ENCODE measurements at places on chromosomes 5 and 9.

DNA sequence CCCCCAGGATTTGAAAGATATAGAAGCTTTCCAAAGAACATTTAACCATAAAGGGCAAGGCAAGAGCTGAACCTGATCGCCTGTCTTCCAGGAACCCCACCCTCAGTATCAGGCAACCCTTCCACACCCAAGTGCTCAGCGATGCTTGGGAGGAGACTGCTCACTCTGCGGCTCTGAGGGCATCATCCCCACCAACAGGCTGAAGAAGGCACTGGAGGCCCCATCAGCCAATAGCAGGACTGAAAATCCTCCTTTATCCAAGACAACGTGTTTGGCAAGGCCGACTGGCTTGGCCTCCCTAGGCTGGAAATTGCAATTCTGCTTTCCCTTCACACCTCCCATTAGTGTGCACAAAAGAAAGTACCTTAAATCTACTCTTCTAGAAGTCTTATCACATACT lies 1.4 kb upstream of the PPP2CA start:
- ATAC-seq = no peak

GRCh38 chr9:89632736-89633135 lies 27.9 kb downstream of the GADD45G start:
- no peak for ATAC-seq

DNA sequence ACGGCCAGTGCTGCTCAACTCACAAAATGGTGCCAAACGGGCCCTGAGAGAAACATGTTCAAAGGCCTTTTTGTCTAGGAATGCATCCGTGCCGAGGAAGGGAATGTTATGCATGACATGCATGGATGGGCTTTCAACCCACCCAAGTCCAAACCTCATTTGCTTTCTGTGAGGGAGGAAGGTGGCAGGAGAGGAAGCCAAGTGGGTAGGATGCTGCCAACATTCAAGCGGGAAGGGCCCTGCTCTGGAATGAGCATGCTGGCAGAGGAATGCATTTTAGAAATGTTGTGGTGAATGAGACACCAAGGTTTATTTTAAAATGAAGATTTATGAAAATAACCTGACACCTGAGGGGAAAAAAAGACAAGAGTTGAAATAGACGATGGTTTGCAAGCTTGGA lies 479.1 kb downstream of the CCDC171 start:
- ATAC-seq = no peak

DNA sequence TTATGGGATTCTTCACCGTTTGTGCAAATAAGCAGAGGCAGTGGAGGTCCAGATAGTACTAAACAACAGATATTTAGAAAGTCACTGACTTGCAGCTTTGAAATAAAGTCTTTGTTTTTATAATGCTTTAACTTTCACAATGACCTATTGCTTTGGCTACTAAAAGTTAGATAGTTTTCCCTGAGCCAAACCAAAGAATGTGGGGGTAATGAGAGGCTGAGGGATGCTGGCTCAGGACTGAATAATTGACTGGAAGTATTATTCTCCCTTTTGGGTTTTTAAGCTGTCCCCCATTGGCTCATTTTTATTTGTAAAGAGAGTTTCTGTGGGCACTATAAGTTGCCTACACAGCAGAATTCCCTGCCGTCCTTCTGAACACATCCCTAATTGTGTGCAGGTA lies 99.2 kb upstream of the ACTBL2 start:
- ATAC-seq = no peak

GRCh38 chr5:36839489-36840476 lies 36.8 kb upstream of the NIPBL start:
- no peak for ATAC-seq

DNA sequence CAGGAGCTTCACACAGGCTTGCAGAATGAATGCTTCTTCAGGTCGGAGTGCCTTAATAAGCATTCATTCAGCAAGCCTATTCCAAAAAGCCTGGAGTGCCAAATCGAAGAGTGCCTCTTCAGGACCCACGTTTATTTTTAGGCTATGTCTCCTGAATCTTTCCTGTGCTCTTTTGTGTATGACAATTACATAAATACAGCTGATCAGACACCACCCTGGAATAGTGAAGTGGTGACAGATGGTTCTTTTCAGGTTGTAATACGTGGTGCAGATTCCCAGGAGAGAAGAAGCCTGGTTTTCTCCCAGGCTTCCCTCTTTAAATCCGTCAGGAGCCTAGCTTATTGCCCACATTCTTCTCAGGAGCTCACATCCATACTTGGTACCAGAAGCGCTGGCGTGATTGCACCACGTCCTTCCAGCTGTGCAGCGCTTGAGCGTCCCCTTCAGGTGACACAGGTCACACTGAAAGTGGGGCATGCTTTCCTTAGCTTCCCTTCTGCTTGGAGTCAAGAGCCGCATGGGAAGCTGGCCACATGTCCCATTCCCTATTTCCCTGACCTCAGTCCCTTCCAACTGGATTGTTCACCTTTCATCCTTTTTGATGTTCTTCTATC lies 123.1 kb downstream of the ADCY2 start:
- ATAC-seq = no peak

GRCh38 chr5:91651704-91652103 lies 268.6 kb upstream of the ARRDC3 start:
- no peak for ATAC-seq

DNA sequence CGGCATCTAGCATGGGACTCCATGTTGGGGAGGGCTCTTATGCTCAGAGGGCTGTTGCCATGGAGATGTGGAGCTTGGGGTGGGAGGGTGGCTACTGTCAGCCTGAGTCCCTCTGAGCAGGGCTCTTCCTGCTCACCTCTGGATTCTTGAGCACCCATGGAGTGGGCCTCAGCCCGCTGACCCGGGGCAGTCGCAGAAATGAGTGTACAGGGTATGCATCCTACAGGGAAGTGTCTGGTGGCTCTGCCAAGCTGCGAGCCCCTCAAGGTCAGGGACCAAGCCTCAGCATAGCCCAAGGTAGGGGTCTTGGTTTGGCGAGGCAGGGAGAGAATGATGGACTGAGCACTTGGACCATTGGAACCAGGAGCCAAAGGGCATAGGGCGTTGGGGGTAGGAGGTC lies 104.1 kb downstream of the DAB2IP start:
- no peak for ATAC-seq

DNA sequence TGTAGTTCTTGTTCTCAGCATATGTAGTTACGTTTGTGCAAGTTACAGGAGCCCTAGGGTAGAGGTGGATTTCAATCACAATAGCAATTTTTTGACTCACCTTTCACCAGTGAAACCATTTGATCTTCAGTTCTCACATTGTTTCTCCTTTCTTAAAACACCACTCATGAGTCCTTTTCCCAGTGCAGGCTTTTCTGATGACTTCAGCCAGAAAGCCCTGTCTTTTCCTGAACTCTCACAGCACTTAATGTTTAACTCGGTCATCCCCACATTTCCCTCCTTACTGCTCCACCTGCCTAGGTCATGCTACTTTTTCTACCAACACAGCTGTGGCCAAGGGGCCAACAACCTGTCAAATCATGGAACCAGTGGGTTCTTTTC lies 37.9 kb downstream of the ARHGEF28 start:
- no peak for ATAC-seq

DNA sequence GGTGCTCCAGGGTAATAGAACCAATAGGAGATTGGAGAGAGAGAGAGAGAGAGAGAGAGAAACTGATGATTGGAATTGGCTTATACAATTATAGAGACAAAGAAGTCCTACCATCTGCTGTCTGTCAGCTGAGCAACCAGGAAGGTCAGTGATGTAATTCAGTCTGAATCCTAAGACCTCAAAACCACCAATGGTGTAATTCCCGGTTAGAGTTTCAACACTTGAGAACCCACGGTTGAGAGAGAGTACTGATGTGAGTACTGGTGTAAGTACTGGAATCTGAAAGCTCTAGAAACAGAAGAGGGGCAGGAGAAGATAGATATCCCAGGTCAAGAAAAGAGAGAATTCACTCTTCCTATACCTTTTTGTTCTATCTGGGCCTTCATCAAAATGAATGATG lies 775.8 kb downstream of the EFNA5 start:
- ATAC-seq = no peak

DNA sequence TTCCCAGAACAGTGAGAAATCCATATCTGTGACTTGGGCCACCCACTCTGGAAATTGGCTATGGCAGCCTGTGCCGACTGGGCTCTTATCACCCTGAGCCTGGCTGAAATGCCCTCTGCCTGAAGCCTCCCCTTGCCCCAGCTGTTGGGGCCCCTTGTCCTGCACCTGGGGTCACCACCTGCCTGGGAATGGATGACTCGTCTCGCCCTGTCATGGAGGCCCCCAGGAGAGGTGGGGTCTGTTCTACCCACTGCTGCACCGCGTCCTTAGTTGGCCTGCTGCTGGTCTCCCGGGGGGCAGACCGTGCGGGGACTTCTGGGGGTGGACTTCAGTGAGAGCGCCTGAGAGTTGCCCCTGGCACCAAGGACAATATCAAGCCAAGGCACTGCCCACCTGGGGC lies 46.6 kb upstream of the COL5A1 start:
- no peak for ATAC-seq

DNA sequence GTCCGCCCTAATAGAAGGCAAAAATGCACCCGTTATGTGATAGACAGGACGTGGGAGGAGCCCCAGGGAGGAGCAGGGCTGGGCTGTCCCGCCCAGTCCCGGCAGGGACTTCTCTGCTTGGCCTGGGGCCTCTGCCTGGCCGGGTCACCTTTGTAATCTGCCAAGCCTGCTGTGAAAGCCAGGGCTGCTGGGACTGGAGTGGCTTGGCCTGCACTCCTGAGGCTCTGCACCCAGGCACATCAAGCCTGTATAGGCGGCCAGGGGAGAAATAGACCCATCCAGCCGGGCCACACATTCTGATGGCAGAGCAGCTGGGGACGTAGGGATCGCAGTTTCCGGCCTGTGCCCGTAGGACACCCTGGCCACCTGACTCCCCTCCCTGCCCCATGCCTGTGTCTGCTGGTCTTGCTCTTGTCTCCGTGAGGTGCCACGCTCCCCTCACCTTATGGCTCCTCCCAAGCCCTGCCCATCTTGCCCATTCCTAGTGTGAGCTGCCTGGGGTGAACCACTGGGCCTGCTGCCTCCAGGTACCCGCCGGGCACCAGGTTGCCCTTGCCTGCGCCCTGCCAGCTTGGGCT lies 28.1 kb downstream of the DYNC2I2 start:
- ATAC-seq = no peak

DNA sequence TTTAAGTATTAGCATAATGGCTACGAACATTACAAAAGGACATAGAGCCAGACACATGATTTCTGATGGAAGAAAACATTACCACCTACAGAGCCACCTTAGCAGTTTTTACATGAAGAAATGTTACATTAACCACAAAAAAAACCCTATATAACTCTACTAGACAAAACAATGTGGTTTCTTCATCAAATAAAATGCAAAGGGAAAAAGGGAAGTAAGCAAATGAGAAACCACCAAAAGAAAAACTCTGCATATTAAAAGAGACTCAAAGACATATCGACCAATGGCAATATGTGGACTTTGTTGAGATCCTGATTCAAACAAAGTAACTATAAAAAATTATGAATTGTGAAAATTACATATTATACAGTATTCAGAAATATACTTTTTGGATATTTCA lies 132.7 kb downstream of the TSSK1B start:
- no peak for ATAC-seq

DNA sequence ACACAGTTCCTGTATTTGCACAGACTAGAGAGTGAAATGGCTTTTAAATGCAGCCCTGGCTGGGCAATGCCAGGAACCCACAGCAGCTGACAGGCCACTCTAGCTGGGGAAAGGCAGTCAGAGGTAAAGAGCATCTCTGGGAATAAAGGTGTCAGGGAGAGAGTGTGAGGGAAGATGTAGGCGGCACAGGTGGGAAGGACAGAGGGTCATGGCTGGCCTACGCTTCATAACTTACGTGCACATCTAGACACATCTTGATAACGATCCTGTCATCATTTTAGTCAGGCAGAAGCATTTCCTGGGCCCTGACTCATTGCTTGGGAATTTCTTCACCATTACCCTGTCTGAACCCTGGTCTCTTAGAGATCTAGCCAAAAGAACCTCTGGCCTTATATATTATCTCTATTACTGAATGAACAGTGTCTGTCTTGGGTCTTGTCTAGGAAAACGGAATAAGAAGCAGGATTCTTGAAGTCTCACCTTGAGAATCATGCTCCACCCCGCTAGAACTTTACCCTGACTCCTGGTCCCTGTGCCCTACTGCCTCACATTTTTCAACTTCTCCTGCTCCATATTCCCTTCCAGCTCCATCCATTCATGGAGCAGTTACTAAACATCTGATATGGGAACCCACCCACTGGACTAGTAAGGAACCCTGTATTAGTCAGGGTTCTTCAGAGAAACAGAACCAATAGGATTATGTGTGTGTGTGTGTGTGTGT lies 106.4 kb upstream of the ELL2 start:
- peak; percentile 70 for ATAC-seq

GRCh38 chr5:8012131-8012977 lies 143.4 kb downstream of the MTRR start:
- no peak for ATAC-seq

- no peak for ATAC-seq
Observed at GRCh38 chr5:91127456-91128081, 255.5 kb downstream of the ARRDC3 start.

DNA sequence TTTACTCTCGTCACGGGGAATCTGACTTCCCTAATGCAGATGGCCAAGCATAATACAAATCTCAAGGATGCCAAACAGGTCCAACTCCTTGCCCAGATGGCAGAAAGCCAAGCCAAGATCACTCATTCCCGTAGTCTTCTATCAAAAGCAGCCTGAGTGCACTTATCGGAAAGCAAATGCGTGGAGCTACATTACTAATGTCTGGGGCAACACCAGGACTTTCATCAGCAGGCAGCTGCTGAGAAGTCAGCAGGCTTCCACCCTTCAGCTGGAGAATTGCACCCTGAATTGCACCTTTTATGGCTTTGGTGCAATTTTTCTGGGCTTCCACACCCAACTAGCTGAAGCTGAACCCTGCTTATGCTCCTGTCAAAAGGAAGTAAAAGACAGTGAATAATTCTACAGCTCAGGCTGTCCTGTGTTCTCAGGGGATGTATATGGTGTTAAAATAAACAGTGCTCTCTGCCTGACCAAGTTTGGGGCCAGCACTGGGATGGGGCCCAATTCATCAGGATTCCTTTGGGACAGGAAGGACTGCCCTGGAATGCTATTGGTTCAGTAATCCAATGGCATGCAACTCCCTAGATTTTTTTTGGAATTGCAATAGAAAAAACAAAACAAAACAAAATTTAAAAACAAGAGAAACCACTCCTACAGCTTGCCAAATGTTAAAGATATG lies 92.6 kb downstream of the DPYSL3 start:
- ATAC-seq = no peak

GRCh38 chr9:34396276-34397214 lies 19.8 kb upstream of the MYORG start:
- no peak for ATAC-seq

GRCh38 chr5:1331861-1332405 lies 13.0 kb downstream of the CLPTM1L start:
- ATAC-seq = no peak

GRCh38 chr9:126819482-126819881 lies 14.6 kb downstream of the ZBTB43 start:
- ATAC-seq = peak; percentile 95

DNA sequence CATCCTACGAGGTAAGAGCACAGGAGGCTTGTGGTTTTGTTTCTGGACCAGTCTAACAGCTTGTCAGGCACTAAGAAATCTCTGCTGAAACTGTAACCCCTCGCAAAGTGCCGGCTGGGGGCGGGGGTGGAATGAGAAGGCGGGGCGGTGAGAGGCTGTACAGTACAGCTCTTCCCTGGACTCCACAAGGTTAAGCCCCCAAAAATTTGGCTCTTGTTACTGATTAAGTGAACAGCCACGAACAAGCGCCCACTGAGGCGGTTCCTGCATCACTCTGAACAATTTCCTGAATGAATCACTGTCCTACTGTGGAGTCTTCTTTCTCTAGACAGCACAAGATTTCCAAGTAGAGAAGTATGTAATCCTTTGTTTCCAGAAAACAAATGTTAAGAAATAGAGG lies 6.8 kb downstream of the FBP2 start:
- ATAC-seq = peak; percentile 63
